ENCODE measurements at places on chromosomes 4 and X.

DNA sequence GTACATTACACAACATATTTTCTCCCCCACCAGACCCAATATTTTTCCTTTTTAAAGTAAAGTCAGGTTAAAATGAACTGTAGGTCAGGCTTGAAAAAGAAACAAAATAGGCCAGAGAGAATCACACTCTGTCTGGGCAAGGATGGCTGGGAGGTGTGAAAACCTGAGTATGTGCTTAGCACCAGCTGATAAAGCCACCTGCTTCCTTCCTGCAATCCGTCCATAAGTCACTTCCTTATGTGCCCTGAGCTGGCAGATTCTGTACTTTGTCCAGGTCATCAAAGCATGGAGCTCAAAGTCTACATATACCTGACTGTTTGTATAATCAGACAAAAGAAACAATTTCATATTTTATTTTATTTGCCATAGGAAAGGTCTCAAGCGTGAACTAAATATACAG is 37.7 kb downstream of the ANTXR2 start:
- peak; percentile 47 for DNase-seq

DNA sequence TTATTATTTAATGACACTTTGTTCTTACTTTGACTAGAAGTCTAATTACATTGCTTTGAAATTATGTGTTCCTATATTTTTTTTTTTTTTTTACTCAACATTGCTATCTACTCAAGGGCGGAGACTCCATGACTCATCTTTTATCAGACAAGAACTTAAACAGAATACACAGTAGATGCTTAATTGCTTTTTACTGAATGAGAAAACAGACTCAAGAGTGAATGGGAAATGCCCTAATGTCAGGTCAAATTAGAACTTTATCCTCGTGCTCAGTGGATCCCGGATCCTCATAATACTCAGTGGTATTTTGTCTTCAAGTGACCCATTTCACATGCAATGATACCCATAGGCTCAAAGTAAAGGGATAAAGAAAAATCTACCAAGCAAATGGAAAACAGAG is 954.5 kb upstream of the IGFBP7 start:
- no peak for DNase-seq

- no peak for DNase-seq
Observed at GRCh38 chr4:147332091-147332490, 148.8 kb upstream of the EDNRA start.

DNA sequence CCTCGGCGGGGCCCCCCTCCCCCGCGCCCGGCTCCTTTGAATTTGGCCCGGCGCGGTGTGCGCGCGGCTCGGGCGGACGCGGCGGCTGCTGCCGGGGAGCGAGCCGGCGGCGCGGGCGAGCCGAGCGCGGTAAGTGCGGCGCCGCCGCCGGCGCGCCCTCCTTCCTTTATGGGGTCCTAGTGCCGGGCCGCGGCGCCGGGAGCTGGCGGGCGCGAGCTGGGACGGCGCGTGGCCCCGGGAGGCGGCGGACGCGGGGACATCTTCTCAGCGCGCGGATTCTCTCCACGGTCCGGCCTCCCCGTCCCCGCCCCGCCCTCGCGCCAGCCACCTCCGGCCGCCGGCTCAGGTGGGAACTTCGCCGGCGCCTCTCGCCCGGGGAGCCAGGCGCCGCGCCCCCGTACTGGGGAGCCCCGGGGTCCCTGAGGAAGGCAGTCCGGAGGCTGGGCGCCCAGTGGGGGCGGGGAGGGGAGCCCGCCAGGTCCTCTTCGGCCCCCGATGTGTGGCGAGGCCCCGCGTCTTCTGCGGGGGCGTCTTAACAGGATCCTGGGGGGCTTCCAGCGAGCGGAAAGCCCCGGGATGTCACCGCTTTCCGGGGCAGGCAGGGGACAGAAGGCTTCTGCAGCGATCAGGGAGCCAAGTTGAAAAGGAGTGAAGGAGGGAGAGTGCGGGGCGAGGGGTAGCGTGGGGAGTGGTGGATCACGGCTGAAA is 98.4 kb upstream of the TENM3 start:
- DNase-seq, result no peak

GRCh38 chr4:61199873-61200186 is 296 bp upstream of the ADGRL3 start:
- DNase-seq, result no peak

DNA sequence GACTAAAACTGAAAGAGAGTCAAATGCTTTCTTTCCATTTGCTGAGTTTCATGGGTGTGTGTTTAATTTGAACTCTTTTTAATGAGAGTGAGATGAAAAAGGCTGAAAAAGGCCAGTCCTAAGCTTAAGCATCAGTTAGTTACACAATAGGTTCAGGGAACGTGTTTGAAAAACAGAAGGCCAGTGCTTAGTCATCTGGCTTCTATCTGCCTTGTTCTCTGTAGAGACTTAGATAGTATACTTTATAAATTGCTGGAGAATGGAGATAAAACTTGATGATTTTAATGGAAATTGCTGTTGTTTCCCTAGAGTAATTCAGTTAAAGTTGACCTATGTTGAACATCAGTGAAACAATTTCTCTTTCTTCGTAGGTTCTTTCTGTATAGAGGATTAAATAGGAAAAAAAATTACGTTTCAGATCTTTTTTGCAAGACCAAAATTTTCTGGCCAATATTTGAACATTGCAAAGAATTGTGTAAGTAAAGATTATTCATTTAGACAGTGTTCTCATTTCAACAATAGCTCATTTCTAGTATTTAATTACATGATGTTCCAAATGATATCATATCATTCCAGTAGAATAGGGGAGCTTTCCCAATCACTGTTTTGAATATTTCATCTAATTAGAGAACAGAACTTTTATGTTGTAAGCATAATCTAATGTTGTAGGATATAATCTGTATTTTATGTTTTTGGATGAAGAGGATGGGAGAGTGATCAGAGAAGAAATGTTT is 1088.8 kb downstream of the ADGRL3 start:
- no peak for DNase-seq

GRCh38 chr4:56227301-56227835 is 159.9 kb downstream of the AASDH start:
- DNase-seq, result no peak

DNA sequence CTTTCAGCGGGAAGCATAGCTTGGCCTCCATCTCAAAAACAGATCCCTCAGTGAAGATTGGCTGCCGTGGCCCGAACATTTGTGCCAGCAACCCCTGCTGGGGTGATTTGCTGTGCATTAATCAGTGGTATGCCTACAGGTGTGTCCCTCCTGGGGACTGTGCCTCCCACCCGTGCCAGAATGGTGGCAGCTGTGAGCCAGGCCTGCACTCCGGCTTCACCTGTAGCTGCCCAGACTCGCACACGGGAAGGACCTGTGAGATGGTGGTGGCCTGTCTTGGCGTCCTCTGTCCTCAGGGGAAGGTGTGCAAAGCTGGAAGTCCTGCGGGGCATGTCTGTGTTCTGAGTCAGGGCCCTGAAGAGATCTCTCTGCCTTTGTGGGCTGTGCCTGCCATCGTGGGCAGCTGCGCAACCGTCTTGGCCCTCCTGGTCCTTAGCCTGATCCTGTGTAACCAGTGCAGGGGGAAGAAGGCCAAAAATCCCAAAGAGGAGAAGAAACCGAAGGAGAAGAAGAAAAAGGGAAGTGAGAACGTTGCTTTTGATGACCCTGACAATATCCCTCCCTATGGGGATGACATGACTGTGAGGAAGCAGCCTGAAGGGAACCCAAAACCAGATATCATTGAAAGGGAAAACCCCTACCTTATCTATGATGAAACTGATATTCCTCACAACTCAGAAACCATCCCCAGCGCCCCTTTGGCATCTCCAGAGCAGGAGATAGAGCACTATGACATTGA is 175.4 kb downstream of the FAT4 start:
- DNase-seq, result no peak

All from activated CD8-positive, alpha-beta T cell treated with anti-CD3 and anti-CD28 coated beads, Interleukin-2, amount 10 ng/mL, durations not matched to agents 7 days and 5 days (primary cell).